ENCODE measurements at places on chromosomes 12 and 14. TPM values are rescaled to one million over a fixed set of nuclear protein-coding genes. Genes with fewer than 3 reads are reported as not detected.

Gene KRT5
- not detected for total RNA-seq

Gene DEGS2
- total RNA-seq = 0.52 TPM

Gene FGD4
- total RNA-seq = 0.17 TPM

Gene APOLD1
- 1.3 TPM for total RNA-seq

Gene SPIC
- not detected for total RNA-seq

Gene AQP2
- total RNA-seq = not detected

Gene FGF23
- not detected for total RNA-seq

Gene SOAT2
- 0.81 TPM for total RNA-seq
